Esophagus muscularis mucosa (tissue), 4 donors: ENCODE measurements at places on chromosomes 11 and 22.

- DNase-seq = no peak
Measured at GRCh38 chr11:125332821-125333220, 163.2 kb downstream of the FEZ1 start.

DNA sequence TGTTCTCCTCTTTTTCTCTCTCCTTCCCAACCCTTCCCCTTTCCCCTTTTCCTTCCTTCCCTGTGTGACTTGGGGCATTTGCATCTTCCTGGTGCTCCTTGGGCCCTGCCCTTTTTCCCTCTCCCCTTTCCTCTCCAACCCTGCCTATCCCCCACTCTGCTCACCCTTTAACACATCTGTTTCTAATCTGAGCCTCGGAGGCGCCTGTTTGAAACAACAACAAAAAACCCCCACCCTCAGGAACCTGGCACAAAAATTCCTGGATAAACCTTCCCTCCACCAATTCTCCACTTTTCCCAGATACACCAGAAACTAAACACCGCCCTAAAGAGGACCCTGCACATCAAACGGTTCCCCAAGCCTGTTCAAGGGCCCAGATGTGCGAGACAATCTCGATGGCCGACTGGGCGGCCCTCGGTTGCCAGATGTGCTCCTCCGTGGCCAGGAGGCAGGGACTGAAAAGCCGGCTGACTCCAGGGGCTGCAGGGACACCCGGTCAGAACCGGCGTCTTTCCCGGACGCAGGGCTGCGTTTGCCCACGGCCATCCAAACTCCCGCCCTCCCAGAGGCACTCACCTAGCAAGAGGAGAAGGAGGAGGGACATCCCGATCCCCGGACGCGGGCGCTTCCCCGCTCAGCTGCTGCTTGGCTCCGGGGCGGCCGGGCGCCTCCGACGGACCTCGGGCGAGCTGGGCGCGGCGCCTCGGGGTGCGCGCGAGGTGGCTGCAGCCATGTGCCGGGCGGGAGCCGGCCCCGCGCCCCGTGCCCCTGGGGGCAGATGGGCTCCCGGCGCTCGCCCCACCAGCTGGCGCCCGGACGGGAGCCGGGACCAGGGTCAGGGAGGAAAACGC lies 486 bp downstream of the CLMP start:
- no peak for DNase-seq

GRCh38 chr11:86537541-86538222 lies 134.7 kb downstream of the ME3 start:
- DNase-seq = no peak

- no peak for DNase-seq
Measured at GRCh38 chr22:49779211-49779610, 48.5 kb downstream of the BRD1 start.
